NCI-H2171 (cell line): ENCODE measurements at places on chromosomes 2 and 18.

DNA sequence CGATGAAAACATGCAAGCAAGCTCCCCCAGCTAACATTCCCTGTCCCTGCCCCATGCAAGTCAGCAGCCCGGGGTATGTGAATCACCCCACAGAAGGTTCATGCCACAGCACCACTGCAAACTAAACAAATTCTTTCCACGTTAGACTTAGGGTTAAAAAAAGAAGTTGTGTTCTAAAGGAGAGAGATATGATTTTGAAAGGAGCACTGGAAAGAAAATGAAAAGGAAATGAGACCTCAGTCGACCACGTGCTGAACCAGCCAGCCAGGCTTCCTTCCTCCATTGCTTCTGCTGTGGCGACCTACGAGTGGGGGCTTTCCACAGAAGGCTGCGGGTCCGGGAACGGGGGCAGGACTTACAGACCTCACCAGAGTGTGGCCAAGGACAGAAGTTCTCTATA lies 52.0 kb downstream of the ARL4C start:
- DNase-seq: no peak

DNA sequence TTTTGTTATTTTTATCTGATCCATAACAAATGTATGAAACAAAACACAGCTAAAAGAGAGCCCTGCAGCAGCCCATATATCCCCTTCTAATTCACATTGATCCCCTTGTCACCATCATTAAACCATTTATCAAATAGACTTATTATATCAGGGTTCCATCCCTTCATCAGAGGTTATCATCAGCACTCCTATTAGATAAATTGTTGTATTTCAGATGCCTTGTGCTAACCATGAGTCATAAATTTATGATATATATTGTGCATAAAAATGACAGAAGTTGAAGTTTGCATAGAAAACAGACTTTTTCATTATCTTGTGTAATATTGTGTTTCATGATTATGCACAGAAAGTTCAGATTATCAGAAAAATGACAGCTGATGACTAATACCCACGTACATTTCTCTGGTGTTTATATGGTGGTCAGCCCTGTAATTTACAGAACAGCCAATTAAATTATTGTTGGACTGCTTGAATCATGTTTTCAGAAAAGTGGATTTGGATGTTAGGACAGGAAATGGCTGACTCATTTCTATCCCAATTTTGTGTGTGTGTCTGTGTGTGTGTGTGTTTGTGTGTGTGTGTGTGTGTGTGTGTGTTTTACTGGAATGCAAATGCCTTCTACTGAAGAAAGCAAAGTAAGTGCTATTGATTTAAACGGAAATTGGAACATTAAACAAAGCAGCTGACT lies 80.9 kb downstream of the PPP1R1C start:
- no peak for DNase-seq

- no peak for DNase-seq
These were observed 51.3 kb upstream of the SPP2 start for GRCh38 chr2:233999182-233999581.

DNA sequence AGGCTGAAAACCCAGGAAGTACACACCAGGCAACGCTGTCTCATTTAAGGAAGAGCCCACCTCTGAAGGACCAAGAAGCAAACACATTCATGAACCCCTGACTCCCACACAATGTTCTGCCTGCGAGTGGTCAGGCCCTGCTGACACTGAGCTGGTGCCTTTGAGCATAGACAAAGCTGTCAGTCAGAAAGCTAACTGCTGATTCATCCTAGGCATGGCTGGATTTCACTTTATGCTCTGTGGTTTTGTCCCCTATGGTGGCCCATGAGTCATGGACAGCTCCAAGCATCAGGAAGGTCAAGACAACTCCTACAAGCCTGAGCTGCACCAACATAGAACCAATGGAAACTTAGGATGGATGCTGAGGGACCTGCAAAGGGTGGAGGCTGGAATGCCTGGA lies 78.9 kb downstream of the UXS1 start:
- no peak for DNase-seq

DNA sequence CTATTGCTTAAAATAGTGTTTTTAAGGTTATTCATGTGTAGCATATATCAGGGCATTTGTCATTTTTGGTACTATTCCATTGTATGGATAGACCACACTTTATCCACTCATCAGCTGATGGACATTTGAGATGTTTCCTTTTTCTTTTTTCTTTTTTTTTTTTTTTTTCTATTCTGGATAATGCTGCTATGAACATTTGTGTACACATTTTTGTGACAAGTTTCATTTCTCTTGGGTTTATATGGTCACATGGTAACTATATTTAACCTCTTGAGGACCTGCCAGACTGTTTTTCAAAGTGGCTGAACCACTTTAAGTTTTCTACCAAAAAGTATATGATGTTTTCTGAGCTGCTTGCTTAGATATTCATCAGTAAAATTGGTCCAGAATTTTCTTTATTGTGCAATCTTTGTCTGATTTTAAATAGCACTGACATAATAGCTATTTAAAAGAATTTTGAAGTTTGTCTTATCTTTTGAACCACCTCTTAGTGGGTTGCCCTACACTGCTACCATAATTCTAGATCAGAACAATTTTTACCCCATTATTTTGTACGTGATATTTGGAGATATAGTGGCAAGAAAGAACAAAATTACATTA lies 219.4 kb upstream of the SIX3 start:
- no peak for DNase-seq

DNA sequence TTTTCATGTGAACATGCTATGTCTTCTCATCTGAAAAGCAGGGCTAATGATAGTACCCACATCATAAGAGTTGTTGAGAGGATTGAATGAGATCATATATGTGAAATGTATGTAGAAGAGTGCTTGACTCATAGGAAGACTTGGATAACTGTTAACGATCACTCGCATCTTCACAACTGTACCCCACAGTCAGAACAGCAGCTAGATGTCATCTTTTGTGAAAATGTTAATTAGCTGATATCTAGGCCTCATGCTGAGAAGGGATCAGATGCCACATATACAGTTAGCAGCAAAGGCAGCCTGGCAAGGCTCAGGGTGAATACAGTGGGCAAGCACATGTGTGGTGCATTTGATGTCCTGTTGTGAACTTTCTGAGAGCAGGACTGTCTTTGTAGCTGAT lies 24.2 kb downstream of the MAP3K20 start:
- no peak for DNase-seq

GRCh38 chr2:107006836-107007235 lies 120.9 kb upstream of the ST6GAL2 start:
- no peak for DNase-seq

- no peak for DNase-seq
These were observed 52.8 kb upstream of the DCC start for GRCh38 chr18:52287151-52287550.

DNA sequence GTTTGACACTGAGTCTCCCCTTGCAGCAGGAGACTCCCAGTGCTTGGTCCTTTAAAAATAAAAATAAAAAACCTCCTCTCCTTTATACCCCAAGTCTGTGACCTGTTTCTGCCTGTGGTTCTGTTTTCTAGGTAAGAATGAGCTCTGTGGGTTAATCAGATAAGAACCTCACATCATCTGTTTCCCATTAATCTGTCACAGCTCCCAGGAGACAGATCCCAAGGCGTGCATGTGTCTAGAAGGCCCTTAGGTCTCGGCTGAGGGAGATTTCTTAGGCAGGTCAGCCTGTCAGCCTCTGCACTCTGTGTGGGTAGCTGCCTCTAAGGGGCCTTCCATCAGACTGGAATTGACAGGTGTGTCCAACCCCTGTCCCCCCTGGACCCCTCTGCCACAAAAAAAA lies 80.7 kb downstream of the FHOD3 start:
- peak; percentile 38 for DNase-seq

DNA sequence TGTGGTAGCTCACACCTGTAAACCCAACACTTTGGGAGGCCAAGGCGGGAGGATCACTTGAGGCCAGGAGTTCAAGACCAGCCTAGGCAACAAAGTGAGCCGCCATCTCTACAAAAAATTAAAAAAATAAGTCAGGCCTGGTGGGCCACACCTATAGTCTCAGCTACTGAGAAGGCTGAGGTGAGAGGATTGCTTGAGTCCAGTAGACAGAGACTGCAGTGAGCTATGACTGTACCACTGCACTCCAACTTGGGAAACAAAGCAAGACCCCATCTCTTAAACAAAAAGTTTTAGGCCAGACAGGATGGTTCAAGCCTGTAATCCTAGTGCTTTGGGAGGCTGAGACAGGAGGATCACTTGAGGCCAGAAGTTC lies 69.8 kb upstream of the IL1R2 start:
- no peak for DNase-seq

- DNase-seq: no peak
These were observed 43.9 kb downstream of the BOLA3 start for GRCh38 chr2:74103763-74104162.

DNA sequence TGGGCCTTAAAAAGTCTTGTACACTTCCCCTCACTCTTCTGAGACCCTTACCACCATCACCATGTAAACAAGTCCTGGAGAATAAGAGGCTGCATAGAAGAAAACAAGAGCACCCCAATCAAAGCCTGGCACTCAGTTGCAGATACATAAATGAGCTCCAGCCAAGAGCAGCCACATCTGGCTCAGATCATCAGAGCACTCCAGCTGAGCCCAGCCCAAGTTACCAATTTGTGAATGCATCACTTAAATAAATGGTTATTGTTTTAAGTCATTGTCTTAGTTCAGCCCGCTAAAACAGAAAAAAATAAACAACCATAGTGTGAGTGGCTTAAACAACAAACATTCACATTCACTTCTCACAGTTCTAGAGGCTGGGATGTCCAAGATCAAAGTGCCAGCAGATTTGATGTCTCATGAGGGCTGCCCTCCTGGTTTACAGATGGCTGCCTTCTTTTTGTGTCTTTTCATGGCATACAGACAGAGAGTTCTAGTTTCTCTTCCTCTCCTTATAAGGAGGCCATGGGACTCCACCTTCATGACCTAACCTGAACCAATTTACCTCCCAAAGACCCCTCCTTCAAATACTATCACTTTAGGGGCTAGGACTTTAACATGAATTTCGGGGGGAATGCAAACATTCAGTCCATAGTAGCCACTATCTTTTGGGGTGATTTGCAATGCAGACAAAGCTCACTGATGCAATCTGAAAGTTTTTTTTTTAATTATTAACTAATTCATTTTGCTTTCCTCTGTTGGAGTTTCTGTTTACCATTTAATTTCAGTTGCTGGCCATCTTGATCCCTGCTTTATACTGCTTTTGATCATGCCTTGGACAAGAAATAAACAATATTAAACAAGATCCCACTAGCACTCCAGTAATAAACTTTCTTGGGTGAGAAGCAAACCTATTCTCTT lies 187.5 kb upstream of the ACVR2A start:
- no peak for DNase-seq

DNA sequence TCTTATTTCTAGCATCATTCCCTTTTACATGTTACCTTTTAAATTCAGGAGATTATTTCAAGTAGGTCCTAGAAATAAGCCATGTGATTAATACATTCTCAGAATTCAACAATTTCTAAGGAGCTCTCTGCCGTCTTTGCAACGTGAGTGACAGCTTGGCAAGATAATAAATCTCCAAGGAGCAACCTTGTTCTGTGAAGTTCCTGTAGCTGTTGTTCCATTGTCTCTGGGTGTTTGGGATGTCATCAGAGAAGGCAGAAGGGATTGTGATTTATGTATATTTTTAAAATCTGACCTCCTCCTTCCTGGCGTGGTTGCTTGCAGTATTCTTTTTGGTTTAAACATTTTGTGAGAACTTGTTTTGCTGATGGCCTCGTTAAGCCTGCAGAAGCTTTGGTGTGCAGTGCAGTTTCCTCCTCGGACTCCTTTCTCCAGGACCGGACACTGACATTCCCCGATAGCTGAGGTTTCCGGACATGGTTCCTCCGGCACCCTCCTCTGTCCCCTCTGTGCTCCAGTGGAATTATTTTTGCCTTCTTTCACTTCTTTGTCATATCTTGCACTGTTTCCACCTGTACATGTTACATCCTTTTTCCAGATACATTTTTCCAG lies 33.7 kb downstream of the RAMP1 start:
- DNase-seq: no peak

GRCh38 chr2:13193075-13193474 lies 476.3 kb downstream of the TRIB2 start:
- no peak for DNase-seq

DNA sequence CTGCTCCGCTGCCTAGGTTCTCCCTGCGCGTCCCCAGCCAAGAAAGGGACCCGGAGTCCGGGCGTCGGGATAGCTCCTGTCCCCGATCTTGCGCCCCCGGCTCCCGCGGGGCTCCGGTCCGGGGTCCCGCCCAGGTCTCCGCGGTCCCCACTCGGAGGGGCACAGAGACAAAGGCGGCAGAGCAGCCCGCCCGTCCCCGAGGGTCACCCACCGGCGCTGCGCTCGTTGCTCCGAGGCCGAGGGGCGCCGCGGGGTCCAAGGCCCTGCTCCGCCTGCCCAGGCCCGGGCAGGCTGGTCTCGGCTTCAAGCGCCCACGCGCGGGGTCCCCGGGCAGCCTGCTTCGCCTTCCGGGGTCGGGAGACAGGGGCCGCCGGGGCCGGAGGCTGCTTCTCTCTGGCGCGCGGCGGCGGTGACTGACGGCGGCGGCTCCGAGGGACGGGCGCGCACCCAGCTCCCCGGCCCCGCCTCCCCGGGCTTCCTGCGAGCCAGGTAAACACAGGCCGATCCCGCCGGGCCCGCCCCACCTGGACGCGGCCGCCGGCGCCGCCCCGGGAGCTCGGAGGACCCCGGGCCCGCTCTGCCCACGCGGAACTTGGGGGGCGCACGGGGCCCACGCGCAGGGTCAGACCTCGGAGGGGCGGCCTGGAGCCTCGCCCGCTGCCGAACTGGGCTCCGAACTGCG lies at the start of gene MBP:
Gene MBP (minus strand): TSS at position 415 of the 682 bp plus-strand sequence. CDS start 27,522 bp downstream, outside the sequence.
- DNase-seq: peak; percentile 39

GRCh38 chr2:19674051-19675002 lies 227.5 kb downstream of the TTC32 start:
- DNase-seq: no peak

- DNase-seq: no peak
These were observed 228.6 kb downstream of the CD226 start for GRCh38 chr18:69718912-69719547.

DNA sequence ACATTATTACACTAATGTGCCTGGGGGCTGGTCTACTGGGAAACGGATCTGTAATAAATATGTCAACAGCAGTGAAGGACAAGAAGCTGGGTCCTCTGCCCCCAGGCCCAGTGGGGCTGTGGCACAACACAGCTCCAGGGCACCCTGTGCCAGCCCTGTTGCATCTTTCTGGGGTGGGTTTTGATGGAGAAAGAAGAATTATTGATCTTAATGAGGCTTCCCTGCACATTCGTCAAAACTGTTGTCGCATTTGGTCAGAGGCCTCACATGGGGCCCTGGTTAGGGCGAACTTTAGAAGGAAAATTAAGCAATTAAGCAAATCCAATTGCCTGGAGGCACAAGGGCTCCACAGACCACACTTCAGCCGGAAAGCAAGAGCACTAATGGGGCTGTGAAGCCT lies 30.0 kb upstream of the TWIST2 start:
- DNase-seq: no peak

- DNase-seq: no peak
These were observed 4.4 kb downstream of the CAPN14 start for GRCh38 chr2:31212659-31213600.
